Pulmonary artery endothelial cell (primary cell): ENCODE measurements at places on chromosomes 5 and 9.

- no peak for DNase-seq
Measured at GRCh38 chr9:6034954-6035353, 19.5 kb upstream of the RANBP6 start.

DNA sequence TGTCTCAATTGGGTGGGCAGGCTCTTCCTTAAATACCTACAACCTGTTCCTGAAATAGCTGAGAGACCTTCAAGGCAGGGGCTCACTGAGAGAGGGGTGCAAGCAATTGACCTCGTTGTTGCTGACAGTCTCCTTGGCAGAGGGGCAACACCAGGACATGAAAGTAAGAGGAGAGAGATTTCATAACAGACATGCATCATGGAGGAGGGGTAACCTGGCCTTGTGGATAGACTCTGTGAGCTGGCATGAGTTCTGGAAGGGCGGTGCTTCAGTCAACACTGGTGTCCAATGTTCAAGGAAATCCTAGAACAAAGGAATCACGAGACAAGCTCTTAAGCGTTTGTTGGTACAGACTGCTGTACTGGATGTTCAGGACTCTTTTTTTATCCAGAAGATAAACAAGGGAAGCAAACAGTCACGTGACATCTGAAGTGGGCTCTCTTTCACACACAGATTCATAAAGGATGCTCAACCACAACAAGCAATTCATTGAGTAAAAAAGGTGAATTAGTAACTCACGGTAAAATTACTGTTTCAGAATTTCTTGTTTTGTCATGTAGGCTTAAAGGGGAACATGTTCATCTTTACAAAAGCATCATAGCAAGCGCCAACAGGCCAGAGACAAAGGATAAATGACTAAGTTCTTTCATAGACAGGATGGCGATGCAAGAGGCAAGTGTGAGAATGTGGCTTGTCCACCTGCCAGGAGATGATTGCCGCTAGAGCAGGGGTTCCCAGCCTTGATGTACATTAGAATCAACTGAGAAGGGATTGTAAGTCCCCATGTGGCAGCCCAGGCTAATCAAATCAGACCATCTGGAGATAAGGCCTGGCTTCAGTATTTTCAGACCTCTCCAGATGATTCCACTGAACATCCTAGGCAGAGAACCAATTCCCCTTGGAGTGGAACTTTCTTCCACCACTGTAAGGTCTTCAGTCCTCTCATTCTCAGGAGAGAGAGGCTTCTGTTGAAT is 20.7 kb downstream of the ANKRA2 start:
- peak; percentile 83 for DNase-seq

DNA sequence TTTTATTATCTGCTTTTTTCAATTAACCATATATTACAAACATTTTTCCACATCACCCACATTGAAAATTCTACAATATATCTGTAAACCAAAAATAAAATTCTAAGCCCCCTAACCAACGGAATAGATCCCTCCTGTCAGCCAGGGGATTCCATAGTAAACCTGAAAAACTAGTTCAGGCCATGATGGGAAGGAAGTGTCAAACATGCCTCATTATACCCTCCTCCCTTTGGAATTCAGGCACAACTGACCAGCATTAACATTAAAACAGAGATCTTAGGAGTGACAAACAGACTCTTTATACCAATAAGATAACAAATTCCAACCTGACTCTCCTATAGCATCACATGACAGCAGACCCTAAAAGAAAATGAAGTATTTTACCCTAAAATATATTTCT is 113.7 kb upstream of the DMRT1 start:
- no peak for DNase-seq

- no peak for DNase-seq
Measured at GRCh38 chr9:111050819-111051218, 12.5 kb upstream of the LPAR1 start.

- no peak for DNase-seq
Measured at GRCh38 chr5:124772457-124773200, 26.2 kb upstream of the ZNF608 start.

- DNase-seq: no peak
Measured at GRCh38 chr9:115972362-115972761, 181.2 kb upstream of the PAPPA start.

DNA sequence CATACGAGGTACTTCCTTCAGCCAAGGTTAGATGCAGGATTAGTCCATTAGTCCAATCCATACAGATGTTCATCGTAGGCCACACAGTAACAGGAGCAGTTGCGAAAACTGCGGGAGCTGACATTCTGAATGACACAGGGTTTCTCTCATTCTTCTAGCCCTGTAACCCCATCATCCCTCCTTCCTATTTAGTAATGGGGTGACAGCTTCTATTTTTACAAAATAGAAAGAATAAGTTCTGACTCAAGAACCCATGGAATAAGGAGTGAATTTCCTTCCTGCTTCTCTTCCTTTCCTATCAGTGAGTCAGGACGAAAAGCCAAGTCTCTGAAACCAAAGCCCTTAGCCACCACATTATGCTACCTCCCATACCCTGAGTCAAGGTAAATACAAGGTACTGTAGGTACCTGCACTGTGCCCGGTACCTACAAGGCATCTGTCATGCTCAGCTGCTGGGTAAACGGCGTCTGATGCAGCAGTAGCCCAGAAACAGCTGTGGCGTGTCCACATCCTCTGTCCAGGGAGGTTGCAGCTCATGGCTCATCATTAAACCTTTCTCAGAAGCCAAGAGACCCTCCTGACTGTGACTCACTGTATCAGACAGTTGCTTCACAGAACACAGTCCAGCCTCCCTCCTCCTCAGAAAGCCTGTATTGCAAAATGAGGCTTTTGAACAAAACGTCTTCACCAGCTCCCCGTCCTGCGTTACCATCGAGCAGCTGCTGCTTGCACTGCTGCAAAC is 84.2 kb downstream of the ESM1 start:
- no peak for DNase-seq

GRCh38 chr5:157548513-157549282 is 26.9 kb downstream of the ADAM19 start:
- no peak for DNase-seq

GRCh38 chr9:120910643-120911042 is 16.0 kb downstream of the TRAF1 start:
- DNase-seq: no peak

- DNase-seq: no peak
Measured at GRCh38 chr5:76451031-76451701, 48.1 kb downstream of the IQGAP2 start.

- no peak for DNase-seq
Measured at GRCh38 chr5:80370390-80370789, 37.5 kb upstream of the ZFYVE16 start.

GRCh38 chr9:2857564-2858198 is 13.8 kb upstream of the PUM3 start:
- DNase-seq: peak; percentile 17

- no peak for DNase-seq
Measured at GRCh38 chr5:146467760-146468159, 20.6 kb downstream of the TCERG1 start.

- no peak for DNase-seq
Measured at GRCh38 chr5:61053937-61054336, 108.3 kb downstream of the SMIM15 start.

GRCh38 chr5:158809310-158809850 is 290.3 kb downstream of the EBF1 start:
- DNase-seq: no peak

GRCh38 chr5:110851357-110851756 is 112.5 kb downstream of the SLC25A46 start:
- no peak for DNase-seq

DNA sequence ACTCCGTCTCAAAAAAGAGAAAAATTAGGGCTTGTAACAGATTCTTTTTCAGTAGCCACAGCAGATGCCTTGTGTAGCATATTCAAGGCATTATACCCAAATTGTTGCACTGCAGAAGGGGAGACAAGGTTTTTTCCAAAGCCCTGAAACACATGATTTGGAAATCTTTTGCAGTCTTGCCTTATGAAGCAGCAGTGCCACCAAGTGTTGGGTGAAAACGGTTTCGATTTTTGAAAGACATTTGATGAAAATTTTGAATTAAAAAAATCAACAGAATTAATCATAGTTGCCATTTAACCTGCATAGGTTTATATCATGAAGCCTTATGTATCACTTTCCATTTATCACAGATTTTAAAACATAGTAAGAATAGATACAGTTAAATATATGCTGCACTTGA is 479.5 kb downstream of the TAF11L14 start:
- no peak for DNase-seq

DNA sequence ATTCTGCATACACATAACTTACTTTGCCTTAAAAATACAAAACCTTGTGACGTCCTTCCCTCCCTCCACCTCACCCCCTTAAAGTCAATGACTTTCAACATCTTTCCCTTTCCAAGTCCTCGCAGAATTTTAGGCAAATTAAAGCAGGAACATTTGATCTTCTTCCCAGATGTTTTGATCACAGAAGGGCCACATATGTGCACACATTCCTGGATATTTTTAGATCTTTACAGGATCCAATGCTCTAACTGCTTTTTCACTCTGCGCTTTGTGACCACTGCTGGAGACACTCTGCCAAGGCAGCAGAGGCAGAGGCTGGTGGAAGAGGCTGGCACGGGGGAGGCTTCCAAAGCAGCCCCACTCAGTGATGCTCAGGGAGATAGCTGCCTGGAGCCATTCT is 130.7 kb downstream of the SEC61B start:
- DNase-seq: no peak

- no peak for DNase-seq
Measured at GRCh38 chr9:23693374-23693773, 132.7 kb downstream of the ELAVL2 start.

DNA sequence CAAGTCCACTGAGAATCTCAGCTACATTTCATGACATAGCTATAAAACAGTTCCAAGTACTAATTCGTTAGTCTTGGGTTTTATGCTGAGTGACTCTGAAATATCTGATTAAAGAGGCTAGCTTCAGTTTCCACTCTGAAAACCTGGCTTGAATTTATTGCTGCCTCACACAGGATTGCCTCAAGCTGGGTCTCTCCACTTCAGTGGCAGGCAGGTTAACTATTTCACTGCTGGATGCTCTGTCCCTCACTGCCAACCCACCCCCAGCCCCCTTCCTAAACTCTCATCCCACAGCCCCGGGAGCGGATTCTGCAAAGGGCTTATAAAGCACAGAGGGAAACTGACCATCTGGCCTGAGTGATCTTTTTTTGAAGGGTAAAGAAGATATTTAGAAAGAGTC is 318.3 kb downstream of the MLLT3 start:
- no peak for DNase-seq

DNA sequence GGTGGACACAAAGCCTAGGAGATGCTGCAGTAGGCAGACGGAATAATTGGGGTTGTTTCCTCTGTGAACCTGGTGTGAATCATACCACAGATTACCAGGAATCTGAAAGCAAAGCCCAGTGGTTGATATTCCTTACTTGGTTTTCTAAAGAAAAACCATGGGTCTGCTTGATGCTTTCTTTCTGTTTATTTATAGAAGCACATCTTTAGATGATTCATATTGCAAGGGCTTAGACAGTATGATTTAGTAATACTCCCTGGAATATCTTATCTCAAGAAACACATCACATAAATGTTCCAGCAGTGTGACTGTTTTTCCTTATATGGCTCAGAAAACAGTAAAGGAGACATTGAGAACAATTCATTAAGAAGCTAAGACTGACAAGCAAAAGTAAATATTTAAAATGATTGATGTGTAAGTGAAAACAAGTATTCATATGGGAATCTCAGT is 623.3 kb downstream of the RAB3C start:
- DNase-seq: peak; percentile 10

- DNase-seq: no peak
Measured at GRCh38 chr9:128898382-128898781, 16.4 kb downstream of the LRRC8A start.

- no peak for DNase-seq
Measured at GRCh38 chr5:120655828-120656435, 191.8 kb downstream of the PRR16 start.

DNA sequence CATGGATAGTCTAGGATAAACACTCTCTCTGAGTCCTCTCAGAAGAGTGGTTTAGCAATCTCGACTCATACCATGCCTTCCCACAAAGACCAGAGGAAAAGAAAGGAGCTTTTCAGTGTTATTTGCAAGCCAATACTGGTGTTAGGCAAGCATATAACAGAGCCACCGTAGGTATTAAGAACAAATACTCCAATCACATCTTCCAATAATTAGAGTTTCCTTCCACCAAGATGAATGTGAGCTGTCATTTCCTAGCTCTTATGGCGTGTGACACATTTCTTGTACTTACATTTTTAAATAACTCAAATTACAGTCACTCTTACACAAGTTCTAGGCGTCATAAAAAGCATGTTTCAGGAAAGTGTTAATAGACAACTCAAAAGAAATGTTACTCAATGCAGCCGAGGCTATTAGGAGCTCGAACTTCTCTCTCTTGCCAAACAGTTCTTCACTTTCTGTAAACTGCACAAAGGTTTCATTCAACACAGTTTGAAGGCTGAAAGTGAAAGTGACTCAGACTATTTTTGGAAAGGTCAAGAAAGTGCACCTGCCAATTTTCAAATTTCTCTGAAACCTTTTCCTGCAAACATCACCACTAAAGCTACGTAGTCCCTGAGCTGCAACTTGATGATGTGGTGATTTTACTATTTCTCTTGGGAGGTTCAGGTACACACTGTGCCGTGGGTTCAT is 153.8 kb downstream of the AUH start:
- DNase-seq: no peak

DNA sequence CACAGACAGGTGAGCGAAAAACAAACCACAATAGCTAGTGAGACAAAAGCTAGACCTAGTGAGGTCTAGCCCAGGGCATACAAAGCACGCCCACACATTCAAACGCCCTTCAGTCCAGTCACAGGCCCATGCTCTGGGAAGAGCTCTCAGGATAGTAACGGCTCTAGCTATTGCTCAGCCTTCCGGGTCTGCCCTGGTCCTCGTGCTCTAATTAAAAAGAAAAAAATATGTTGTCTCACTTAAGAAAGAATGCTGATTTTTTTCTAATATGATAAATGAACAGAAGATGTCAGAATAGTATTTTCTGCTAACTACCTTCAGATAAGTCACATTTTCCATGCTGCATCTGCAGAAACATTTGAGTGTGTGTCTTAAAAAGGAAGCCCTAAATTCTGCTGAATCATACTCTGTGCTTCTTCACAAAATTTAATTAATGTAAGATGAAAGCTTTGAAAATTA is 94.5 kb downstream of the PLPP1 start:
- DNase-seq: no peak

DNA sequence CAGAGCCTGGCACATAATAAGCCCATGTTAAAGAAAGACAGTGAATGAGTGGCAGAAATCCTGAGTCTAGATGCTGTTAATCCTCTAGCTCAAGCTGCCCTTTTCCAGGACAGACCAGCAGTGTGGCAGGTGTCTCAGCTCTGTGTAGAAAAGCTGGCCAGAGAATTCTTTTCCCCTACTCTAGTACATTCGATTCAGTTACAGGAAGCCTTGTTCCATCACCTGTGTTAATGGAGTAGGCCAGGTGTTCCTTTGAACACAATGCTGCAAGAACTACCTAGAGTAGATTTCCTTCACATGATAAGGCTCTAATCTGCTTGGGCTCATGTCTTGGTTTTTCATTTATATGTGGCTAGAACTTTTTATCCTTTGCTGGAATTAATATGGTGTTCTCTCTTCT is 52.5 kb downstream of the NUP214 start:
- no peak for DNase-seq

GRCh38 chr5:150052956-150053712 is 33.2 kb downstream of the CSF1R start:
- no peak for DNase-seq

- DNase-seq: no peak
Measured at GRCh38 chr5:111366388-111366787, 142.2 kb downstream of the CAMK4 start.

- no peak for DNase-seq
Measured at GRCh38 chr5:79109527-79110492, 1.8 kb upstream of the BHMT start.
